ENCODE measurements at places on chromosomes 6 and 20.

GRCh38 chr6:137919837-137920730, 53.0 kb downstream of the TNFAIP3 start:
- DNase-seq: no peak

DNA sequence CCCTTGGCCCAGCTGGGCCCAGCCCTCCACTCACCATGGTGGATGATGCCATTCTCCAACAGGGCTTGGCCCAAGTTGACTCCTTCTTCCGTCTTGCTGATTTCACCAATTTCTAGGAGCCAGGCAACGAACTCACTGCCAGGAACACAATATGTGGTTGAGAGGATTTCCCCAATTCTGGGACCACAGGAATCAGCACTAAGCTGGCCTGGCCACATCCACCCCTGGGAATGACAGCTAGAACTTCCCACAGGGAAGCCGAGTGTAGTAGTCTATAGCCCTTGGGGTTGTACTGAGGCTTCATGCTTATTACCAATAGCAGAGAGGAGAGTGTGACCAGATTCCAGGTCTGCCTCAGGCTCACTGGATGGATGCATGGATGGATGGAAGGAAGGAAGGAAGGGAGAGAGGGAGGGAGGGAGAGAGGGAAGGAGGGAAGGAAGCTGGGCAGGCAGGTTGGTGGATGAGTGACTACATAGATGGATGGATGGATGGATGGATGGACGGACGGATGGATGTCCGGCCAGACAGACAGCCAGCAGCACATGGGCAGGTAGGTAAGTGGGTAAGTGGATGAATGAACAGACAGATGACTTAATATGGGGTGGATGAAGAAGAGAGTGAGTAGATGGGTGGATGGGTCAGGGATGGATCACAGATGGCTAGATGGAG, 146.5 kb downstream of the PREX1 start:
- DNase-seq: no peak

GRCh38 chr6:4554645-4555044, 221.6 kb upstream of the CDYL start:
- no peak for DNase-seq

DNA sequence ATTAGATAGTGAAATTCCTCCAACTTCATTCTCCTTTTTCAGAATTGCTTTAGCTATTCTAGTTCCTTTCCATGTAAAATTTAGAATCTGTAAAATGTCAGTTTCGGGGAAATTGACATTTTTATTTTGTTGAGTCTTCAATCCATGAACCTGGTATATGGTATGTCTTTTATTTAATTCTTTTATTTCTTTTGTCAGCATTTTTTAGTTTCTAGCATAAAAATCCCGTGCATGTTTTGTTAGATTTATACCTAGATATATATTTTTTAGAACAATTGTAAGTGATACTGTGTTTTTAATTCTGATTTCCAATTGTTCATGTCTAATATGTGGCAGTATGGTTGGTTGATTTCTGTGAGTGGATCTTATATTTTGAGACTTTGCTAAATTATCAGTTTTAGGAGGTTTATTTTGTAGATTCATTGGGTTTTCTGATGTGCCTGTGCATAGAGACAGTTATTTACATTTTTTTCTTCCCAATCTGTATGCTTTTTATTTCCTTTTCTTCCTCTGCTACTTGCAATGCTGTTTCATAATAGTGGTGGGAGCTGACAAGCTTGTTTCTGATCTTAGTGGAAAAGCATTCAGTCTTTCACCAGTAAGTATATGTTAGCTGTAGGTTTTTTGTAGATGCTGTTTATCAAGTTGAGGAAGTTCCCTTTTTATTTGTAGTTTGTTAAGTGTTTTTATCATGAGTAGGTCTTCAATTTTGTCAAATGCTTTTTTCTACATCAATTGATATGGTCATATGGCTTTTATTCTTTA, 13.7 kb downstream of the TAB2 start:
- DNase-seq: no peak

DNA sequence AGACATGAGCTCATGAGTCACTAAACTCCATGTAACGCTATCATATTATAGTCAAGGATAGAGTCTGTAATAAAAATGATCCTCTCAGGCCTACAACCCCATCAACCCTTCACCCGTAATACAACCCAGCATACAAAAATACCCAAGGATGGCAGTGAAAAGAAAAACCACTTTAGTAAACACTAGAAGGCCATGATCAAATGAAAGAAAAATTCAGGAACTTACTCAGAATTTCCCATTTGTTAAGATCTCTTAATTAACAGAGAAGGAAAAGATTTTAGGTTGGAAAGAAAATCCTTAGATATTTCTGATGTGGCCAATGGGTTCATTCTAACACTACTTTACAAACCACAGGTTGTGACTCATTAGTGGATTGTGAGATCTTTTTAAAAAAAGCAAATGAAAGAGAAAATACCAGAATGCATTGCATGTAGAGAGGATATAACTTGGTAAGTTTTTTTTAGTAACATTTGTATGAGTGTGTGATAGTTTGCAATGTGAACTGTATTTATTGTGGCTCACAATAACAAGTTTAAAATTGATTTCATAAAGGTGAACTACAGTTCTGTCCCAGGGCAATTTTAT, 8.0 kb upstream of the UBE2J1 start:
- no peak for DNase-seq

DNA sequence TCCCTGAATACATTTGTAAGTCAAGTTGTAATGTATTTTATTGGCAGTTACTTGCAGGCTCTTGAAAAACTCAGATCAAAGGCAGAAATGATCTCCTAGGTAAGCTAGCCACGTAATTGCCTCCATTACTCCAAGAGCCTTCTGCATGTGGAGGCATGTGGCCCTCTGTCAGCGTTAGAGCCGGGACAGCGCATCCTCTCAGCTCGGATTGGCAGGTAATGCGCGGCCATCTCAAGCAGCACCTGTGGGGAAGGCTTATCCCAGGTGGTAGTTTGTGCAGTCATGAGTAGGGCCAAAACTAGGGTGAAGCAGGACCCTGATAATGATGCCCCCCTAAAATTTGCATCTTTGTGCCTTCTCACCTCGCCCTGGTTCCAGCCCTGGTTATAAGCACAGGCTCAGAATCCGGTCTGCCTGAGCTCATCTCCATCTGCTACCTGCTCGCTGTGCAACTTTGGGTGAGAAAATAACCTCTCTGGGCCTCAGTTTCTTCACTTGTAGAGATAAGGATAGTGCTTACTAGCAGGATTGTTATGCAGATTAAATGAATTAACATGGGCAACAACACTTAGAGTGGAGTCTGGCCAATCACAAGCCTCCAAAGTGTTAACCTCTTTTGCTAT, 157.5 kb upstream of the PMEPA1 start:
- no peak for DNase-seq

DNA sequence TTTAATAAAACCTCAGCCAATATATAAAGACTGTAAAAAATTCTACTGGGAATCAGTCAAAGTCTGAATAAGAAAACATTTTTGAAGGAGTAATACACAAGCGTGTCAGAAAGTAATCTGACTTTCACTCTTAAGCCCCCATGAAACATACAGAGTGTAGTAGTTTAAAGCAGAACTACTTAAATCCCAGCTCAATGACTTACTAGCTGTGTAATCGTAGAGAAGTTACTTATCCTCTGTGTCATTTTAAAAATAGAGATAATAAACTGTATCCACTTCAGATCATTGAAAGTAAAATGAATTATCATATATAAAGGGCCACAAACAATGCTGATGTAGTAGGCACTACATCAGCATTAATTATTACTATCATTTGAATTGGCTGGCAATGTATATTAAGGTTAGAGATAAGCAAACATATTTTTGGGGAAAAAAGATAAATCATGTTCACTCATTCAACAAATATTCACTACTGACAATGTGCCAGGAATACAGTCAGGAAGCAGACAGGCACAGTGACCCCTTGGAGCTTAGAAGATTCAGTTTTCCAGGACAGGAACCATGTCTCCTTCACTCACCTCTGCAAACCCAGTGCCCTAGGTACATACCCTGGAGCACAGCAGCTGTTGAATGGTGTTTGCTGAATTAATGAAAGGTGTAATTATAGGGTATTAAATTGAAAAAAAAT, 14.4 kb downstream of the REPS1 start:
- DNase-seq: no peak

GRCh38 chr20:58715801-58716475, 23.3 kb downstream of the NPEPL1 start:
- DNase-seq: no peak

DNA sequence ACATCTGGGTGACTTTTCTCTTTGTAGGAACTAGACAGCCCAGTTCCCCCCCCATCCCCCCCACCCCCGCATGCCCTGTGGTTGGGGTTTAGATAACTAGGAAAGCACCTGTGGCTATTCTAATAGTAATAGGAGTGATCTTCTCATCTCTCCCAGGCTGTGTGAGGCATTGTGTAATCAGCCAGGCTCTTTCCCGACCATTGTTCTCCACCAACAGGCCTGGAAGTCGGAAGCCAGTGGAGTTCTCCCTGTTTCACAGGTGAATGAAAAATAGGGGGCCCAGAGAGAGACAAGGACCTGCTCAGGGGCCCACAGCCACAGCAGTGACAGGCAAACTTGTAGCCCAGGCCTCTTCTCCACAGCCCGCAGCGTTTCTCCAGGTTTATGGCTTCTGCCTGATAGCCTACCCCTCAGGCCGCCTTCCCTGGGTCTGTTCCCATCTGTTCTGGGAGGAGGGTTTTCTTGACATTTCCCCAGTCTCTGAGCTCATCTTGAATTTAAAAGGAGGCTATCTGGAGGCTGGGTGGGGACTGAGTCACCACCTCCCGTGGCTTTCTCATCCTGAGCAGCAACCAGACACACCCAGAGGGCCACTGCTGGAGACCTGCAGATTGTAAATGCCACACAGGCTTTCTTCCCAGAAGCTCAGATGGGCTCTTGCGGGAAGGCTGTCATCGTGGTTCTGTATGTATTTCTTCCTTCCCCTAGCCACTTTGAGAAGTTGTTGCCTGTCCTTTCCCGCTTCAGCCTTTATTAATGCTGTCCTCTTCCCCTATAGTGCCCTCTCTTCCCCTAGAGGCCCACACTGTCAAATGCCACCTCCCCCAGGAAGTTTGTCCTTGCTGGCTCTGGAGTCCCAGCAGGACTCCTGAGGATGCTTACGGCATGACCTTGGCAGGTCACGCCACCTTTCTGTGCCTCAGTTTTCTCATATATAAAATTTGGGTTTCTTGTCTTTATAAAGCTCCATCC, 75.9 kb upstream of the MYL9 start:
- no peak for DNase-seq

- peak; percentile 57 for DNase-seq
Measured at GRCh38 chr20:46174469-46175126, 56.5 kb downstream of the CD40 start.

DNA sequence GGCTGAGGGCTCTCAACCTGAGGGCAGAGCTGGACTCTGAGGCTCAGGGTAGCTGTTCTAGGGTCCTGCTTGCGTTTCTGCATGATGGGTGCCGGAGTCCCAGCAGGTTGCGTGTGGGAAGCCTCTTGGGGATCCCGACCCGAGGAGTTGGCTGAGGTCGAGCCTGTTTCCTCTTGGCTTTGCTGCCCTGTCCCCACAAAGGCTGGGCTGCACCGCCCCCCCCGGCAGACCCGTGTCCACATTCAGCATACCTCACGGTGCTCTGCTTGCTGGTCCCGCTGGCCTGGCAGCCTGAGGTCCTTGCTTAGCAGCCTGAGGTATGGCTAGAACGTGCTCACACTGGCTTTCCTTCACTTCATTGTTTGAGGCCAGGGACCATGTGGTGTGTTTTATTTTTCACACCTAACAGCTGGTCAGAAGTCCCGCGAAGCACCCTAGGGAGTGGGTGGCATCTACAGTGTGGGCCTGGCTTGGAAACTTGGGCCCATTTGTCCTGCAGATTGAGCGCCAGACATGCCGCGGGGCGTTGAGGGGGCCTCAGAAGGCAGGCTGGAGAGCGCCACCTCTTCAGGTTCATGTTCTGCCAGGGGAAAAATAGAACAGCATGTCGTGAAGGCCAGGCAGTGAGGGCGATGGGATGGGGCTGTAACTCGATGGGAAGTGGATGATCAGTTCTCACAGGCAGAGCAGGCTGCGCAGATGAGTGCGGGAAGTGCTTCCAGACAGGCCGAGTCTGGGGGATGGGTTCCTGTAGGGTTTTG, 9.5 kb downstream of the LSM14B start:
- DNase-seq: no peak

DNA sequence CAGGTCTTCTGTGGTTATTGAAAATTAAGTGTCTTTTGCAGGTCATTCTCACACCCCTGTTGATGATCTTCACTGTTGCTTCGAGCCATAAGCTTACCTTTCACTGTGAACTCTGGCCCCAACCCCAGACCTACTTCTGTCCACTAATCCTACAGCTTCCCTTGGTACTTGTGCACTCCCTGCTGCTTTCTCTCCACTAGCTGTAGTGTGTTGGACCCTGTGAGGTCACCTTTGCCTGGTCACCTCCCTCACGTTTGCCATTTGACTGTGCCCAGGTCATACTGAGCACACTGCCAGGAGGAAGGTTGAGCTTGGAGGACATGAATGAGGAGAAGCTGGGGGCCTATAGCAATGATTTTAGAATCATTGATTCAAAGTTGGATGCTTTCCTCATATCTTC, 94.0 kb downstream of the PLCB1 start:
- DNase-seq: no peak

DNA sequence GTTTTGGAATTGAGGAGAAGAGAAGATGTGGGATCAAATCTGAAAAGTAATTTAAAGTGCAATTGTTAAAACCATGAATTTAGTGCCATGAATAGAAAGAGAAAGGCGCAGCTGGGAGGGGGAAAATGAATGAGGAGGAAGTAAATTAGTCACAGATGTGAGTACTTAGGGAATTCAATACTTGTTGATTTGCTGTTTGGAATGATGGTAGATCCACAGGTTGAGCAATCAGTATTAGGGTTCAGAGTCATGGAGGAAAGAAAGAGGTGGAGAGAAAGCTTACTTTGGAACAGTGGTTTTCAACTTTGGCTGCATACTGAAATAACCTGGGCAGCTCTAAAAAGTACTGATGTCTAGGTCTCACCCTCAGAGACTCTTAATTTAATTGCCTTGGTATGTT, 229.7 kb upstream of the ASCC3 start:
- no peak for DNase-seq

DNA sequence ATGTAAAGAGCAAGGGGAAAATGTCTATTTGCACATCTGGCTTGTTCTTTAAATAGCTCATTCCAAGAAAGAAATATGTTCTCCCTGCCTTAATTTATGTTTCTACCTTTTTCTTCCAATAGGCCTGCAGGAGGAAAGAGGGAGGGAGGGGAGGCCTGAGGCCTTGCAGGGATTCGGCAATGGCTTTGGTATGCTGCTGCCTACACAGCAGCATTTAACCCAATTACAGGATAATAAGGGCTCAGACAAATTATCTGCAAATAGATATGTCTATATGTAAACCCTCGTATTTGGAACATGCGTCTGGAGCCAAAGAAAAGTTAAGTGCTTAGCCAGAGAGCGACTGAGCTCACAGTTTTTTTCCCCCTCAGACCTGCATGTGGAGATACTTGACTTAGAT, 277.2 kb downstream of the CDC5L start:
- no peak for DNase-seq

GRCh38 chr20:1467355-1468116, 887 bp upstream of the NSFL1C start:
- DNase-seq: no peak

DNA sequence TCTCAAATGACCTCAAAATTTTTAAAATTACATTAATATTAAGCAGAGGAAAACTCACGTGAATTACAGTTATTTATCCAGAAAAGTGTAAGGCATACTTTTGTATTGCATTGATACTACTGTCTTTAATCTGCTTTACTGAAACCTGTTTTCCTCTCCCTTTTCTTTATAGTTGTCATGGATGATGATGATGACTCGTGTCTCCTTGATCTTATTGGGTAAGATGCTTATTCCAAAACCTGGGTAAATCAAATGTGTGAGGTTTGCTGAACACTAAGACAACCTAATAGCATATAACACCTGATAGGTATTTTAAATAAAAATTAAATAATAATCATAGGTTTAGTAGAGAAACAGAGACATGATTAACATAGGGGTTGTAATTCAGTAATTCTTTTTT, 40.0 kb downstream of the BICRAL start:
- no peak for DNase-seq
